Activated CD4-positive, alpha-beta T cell treated with anti-CD3 and anti-CD28 coated beads, Interleukin-2, amount 10 ng/mL, durations not matched to agents 7 days and 5 days (primary cell): ENCODE measurements at places on chromosomes 5 and 9. TPM values are rescaled to one million over a fixed set of nuclear protein-coding genes. Genes with fewer than 3 reads are reported as not detected.

The GAPT gene
- not detected for total RNA-seq

- peaks cover 10% of the 10 kb centered on the region for H3K36me3 ChIP-seq
- peak overlapping the region; percentile 74 for H3K4me3 ChIP-seq
- peak; percentile 52 for DNase-seq
- no peaks in the 10 kb centered on the region for H3K27me3 ChIP-seq
- H3K4me1 ChIP-seq: peaks cover 6% of the 10 kb centered on the region
- H3K27ac ChIP-seq: peak overlapping the region; percentile 50
Measured at GRCh38 chr9:137077758-137078693, 709 bp downstream of the UAP1L1 start.

The PLAC8L1 gene
- 0.48 TPM for total RNA-seq

DNA sequence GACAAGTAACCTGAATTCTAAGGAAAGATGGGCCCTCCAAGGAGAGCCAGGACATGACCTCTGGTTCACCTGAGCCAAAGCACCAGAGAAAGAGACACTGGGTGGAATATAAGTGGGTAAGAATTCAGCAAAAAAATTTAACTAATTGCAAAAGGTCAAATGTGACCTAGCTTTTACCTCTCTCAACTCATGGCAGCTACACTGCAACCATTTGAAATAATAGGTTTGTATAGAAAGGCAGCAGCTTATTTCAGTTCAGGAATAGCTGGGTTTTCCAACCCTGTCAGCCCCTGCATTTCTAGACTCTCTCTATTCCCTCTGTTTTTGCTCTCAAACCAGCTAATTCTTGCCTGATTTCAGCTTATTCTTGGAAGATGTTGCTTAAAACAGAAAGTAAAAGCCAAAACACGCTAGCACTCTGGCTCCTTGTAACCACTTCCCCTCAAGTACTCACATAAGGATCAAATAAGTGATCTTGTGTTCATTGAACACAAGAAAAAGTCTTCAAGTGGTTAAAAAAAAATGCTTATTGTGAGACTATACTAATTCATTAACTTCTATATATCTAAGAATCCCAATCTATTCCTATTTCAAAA lies 101.1 kb upstream of the NR4A3 start:
- no peaks in the 10 kb centered on the region for H3K36me3 ChIP-seq
- no peaks in the 10 kb centered on the region for H3K27me3 ChIP-seq
- peak; percentile 42 for DNase-seq
- H3K4me3 ChIP-seq: peak overlapping the region; percentile 55
- H3K4me1 ChIP-seq: peaks cover 35% of the 10 kb centered on the region

- H3K4me3 ChIP-seq: peak overlapping the region; percentile 55
- no peak for DNase-seq
- peaks cover 57% of the 10 kb centered on the region for H3K4me1 ChIP-seq
- H3K36me3 ChIP-seq: no peaks in the 10 kb centered on the region
- no peaks in the 10 kb centered on the region for H3K27me3 ChIP-seq
- peak overlapping the region; percentile 76 for H3K27ac ChIP-seq
Measured at GRCh38 chr9:70398145-70398556, 16.3 kb downstream of the KLF9 start.

GRCh38 chr5:107930092-107930491 lies 259.4 kb upstream of the EFNA5 start:
- peak overlapping the region; percentile 70 for H3K27ac ChIP-seq
- H3K27me3 ChIP-seq: no peaks in the 10 kb centered on the region
- peaks cover 4% of the 10 kb centered on the region for H3K36me3 ChIP-seq
- DNase-seq: no peak
- peaks cover 21% of the 10 kb centered on the region for H3K4me1 ChIP-seq

DNA sequence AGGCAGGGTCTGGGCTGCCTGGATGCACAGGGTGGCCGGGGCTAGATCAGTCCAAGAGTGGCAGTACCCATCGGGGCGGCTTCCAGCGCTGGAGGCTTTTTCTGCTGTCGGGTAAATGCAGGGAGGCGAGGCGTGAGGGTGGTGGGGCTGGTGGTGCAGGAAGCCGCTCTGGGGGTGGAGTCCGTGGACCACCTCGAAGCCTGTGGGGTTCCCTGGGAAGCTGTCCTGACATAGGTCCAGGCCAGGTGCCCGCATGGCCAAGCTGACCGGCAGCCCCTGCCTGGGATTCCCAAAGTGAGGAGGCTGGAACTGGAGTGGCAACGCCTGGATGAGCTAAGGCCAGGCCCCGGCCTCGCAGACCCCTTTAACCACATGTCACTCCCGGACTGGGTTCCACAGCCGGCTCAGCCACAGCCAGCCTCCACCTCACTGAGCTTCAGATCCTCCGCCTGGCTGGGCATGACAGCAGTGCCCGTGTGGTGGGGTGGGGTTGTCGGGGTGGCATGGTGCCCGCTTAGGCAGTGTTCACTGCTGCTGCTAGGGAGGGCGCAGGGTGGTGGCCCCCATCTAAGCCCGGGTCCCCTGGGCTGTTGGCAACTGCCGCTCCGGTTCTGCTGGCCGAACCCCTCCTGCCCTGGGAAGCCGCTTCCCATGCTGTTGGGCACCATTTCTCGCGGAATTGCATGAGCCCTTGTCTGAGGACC lies 1.4 kb upstream of the QRFP start:
- H3K4me1 ChIP-seq: no peaks in the 10 kb centered on the region
- no peaks in the 10 kb centered on the region for H3K27me3 ChIP-seq
- H3K36me3 ChIP-seq: no peaks in the 10 kb centered on the region
- no peak overlapping the region for H3K4me3 ChIP-seq

- peak overlapping the region; percentile 13 for H3K27ac ChIP-seq
- DNase-seq: no peak
- peaks cover 11% of the 10 kb centered on the region for H3K4me1 ChIP-seq
- peaks cover 28% of the 10 kb centered on the region for H3K36me3 ChIP-seq
- H3K4me3 ChIP-seq: no peak overlapping the region
- no peaks in the 10 kb centered on the region for H3K27me3 ChIP-seq
Measured at GRCh38 chr9:36358486-36358885, 41.6 kb downstream of the RNF38 start.

- H3K4me1 ChIP-seq: no peaks in the 10 kb centered on the region
- DNase-seq: no peak
- no peaks in the 10 kb centered on the region for H3K27me3 ChIP-seq
- no peak overlapping the region for H3K4me3 ChIP-seq
- H3K36me3 ChIP-seq: no peaks in the 10 kb centered on the region
Measured at GRCh38 chr9:136352682-136353081, 10.9 kb downstream of the DNLZ start.

DNA sequence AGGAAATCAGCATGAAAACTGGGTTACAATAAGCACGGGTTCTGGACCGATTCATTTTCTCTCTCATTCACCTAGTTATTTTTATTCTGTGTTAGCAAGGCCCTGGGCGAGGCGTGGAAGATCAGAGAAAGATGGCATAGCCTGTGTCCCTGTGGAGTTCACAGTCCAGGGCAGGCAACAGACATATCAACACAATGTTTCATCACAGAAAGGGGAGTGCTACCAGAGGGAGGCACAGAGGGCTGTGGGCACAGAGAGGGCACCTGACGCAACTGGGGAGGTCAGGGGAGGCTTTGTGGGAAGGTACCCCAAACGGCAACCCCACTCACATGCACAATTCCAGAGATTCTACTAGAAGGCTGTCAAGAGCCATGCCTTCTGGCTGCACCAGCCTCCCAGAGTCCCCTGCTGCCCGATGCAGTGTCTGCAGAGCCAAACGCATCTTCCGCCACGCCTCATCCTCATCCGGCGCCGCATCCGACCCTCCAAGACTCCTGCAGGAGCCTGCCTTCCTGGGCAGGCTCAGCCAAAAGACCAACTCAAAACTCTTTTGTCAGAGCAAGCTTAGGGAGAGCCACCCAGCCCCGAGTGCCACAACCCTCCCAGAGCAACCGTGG lies 1.4 kb downstream of the FAM193B start:
- no peaks in the 10 kb centered on the region for H3K27me3 ChIP-seq
- peaks cover 25% of the 10 kb centered on the region for H3K36me3 ChIP-seq
- H3K27ac ChIP-seq: peak overlapping the region; percentile 67
- no peak for DNase-seq
- H3K4me1 ChIP-seq: peaks cover 48% of the 10 kb centered on the region
- peak overlapping the region; percentile 75 for H3K4me3 ChIP-seq

- DNase-seq: no peak
- no peaks in the 10 kb centered on the region for H3K36me3 ChIP-seq
- H3K27me3 ChIP-seq: no peaks in the 10 kb centered on the region
- H3K4me3 ChIP-seq: no peak overlapping the region
Measured at GRCh38 chr5:155154973-155155372, 141.4 kb downstream of the KIF4B start.

The FLT4 gene
- total RNA-seq: 0.25 TPM

The WDR38 gene
- total RNA-seq: not detected

DNA sequence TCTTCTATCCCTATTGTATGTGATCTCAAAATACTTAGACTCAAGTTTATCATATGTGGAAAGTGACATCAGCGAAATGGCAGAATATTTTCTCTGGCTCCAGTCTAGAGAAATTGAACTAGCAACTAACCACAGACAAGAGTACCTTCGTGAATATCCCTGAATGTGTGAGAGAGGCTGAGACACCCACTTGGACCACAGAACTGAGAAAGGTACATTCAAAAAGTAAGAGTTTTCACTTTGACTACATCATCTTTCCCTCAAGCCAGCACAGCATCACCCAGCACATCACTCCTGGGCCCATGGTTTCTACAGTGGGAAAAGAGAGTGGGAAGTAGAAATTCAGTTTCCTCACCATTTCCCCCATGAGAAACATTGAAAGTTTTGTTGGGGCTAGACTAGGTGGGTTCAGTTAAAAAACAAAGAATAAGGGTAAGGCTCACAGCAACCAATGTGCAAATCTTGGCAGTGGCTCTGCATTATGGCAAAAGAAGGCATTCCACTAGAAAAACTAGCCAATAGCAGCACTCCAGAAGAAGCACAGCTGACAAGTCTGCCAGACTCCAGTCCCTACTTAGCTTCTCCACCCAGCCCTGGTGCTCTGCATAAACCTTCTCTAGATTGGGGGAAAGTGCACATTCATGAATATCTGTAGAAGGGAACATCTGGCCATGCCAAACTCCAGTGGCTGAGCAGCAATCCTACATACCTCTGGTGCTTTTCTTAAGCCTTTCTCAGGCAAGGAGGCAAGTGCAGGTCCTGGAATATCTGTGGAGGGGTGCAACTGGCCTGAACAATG lies 225.6 kb upstream of the VLDLR start:
- H3K36me3 ChIP-seq: no peaks in the 10 kb centered on the region
- DNase-seq: no peak
- peaks cover 5% of the 10 kb centered on the region for H3K27me3 ChIP-seq
- H3K4me1 ChIP-seq: no peaks in the 10 kb centered on the region
- H3K27ac ChIP-seq: no peak overlapping the region
- H3K4me3 ChIP-seq: no peak overlapping the region

GRCh38 chr5:127014573-127014972 lies 15.8 kb downstream of the MARCHF3 start:
- H3K4me3 ChIP-seq: no peak overlapping the region
- H3K27ac ChIP-seq: no peak overlapping the region
- no peak for DNase-seq
- no peaks in the 10 kb centered on the region for H3K27me3 ChIP-seq
- H3K4me1 ChIP-seq: peaks cover 5% of the 10 kb centered on the region

DNA sequence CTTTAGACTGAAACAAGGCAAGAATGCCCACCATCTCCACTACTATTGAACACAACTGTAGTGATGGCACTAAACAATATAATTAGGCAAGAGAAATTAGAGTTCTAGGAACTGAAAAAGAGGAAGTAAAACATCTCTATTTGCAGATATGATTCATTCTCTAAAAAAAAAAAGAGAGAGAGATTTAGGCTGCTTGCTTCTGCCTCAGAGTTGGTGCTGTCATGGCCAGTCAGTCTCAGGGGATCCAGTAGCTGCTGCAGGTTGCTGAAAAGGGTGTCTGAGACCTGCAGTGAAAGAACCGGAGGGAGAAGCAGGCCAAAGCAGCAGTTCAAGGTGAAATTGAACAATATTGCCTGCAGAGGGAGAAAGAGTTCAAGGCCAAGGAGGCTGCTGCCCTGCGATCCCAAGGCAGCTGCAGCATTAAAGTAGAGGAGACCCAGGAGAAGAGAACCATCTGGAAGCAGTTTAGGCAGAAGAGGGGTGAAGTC lies 72.5 kb downstream of the AP3B1 start:
- H3K36me3 ChIP-seq: peaks cover 39% of the 10 kb centered on the region
- H3K4me3 ChIP-seq: no peak overlapping the region
- H3K27ac ChIP-seq: no peak overlapping the region
- H3K27me3 ChIP-seq: no peaks in the 10 kb centered on the region
- no peak for DNase-seq
- peaks cover 4% of the 10 kb centered on the region for H3K4me1 ChIP-seq

The GPR150 gene
- 0.87 TPM for total RNA-seq

DNA sequence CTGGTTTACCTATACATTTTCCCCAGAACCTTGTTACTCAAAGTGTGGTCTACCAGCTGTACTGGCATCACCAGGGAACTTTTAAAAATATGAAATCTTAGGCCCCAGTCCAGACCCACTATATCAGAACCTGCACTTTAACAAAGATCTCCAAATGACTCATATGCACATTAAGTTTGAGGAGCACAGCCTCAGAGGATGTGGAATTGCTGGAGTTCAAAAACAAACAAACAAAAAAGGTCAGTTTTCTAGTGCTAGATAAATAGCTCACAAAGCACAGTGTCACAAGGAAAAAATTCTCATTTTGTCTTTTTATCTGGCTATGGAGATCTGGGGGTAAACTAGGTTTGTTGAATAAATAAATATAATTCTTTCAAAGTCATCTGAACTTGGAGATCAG lies 68.9 kb upstream of the ANKRD55 start:
- H3K36me3 ChIP-seq: peaks cover 8% of the 10 kb centered on the region
- H3K4me1 ChIP-seq: peaks cover 3% of the 10 kb centered on the region
- no peak for DNase-seq
- no peak overlapping the region for H3K4me3 ChIP-seq
- H3K27ac ChIP-seq: no peak overlapping the region

- peaks cover 25% of the 10 kb centered on the region for H3K4me1 ChIP-seq
- no peaks in the 10 kb centered on the region for H3K36me3 ChIP-seq
- no peak overlapping the region for H3K27ac ChIP-seq
- no peak for DNase-seq
Measured at GRCh38 chr5:113058706-113059226, 82.2 kb downstream of the DCP2 start.

DNA sequence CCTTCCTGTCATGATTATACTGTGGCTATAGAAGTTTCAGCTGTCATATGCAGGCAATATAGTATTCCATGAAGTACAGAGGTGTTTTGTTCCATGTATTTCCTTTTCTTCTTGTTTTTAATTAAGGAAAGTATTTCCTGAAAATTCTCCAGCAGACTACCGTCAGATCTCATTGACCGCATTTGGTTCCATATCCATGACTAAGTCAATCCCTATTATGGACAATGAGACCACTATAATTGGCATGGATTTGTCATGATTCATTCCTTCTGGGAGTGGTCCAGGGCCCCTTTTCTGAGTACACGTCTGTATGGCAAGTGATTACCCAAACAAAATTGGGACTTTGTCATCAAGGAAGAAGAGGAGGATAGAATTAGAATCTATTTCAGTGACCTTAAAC lies 283.2 kb upstream of the CLINT1 start:
- no peaks in the 10 kb centered on the region for H3K27me3 ChIP-seq
- no peak overlapping the region for H3K4me3 ChIP-seq
- no peaks in the 10 kb centered on the region for H3K36me3 ChIP-seq

- no peak overlapping the region for H3K27ac ChIP-seq
- DNase-seq: no peak
- no peaks in the 10 kb centered on the region for H3K4me1 ChIP-seq
- no peak overlapping the region for H3K4me3 ChIP-seq
Measured at GRCh38 chr5:6910950-6911349, 197.7 kb downstream of the TENT4A start.

- no peak overlapping the region for H3K4me3 ChIP-seq
- H3K36me3 ChIP-seq: peaks cover 28% of the 10 kb centered on the region
- H3K4me1 ChIP-seq: peaks cover 62% of the 10 kb centered on the region
Measured at GRCh38 chr9:131589124-131589711, 43.9 kb downstream of the PRRT1B start.

- DNase-seq: no peak
- H3K27ac ChIP-seq: no peak overlapping the region
- H3K4me1 ChIP-seq: no peaks in the 10 kb centered on the region
Measured at GRCh38 chr9:110531776-110532175, 47.8 kb downstream of the SVEP1 start.
